ENCODE measurements at places on chromosomes 6 and 20. TPM values are rescaled to one million over a fixed set of nuclear protein-coding genes. Genes with fewer than 3 reads are reported as not detected.

- DNase-seq: no peak
These were observed 98.8 kb downstream of the ASXL1 start for GRCh38 chr20:32456869-32457478.

- DNase-seq: no peak
These were observed 120.9 kb downstream of the UNC5CL start for GRCh38 chr6:40918040-40918651.

- no peak for DNase-seq
These were observed 352.5 kb downstream of the CDH26 start for GRCh38 chr20:60310560-60311349.

- DNase-seq: no peak
These were observed 9.0 kb upstream of the SLC2A12 start for GRCh38 chr6:134061440-134061839.

DNA sequence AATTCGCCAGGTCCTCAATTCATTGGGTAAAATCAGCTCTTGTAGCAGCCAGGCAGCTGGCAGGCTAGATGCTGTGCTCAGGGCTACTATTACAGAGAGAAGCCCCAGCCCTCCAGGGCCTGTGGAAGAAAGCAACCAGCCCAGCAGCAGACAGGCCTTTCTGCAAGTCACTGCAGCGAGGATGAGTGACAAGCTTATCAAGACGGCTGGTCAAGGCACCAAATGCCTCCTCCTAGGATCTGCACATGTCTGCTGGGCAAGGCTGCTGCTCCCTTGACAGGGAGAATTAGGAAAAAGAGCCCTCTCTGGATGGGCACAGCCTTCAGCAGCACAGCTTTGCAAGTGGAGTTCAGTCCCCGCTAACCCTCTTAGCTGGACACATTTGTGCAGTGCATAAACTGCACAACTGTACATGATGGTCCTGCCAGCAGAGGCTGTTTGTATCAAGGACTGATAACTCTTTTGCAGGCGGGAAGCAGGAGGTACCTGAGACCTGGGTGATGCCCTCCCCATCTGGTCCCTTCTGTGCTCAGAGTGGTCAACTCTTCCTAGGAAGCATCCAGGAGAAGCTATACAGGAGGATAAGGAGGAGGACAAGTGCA is 89.9 kb downstream of the CDC5L start:
- no peak for DNase-seq

DNA sequence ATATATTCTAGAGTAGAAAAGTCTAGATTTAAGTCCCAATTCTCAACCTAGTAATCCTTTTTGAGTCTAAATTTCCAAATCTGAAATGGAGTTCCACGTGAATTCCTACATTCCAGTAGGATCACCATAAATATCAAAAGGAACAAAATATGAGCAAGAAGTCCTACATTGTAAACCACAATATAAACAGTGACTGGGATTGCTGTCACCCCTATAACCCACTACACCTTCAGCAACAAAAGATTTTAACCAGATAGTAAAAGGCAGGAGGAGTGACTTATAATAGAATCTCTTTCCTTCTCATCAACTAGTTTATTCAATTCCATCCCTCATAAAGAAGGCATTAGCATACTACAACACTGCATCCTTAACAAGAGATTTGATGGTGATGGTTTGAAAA is 210.6 kb downstream of the KIF16B start:
- DNase-seq: no peak

- DNase-seq: no peak
These were observed 153.6 kb downstream of the COL21A1 start for GRCh38 chr6:56093776-56094175.

- no peak for DNase-seq
These were observed 36.6 kb downstream of the GMPR start for GRCh38 chr6:16274885-16275589.

- DNase-seq: peak; percentile 85
These were observed 162.7 kb upstream of the MARCKS start for GRCh38 chr6:113694278-113695077.

GRCh38 chr6:21595285-21596144 is 2.0 kb downstream of the SOX4 start:
- peak; percentile 48 for DNase-seq

DNA sequence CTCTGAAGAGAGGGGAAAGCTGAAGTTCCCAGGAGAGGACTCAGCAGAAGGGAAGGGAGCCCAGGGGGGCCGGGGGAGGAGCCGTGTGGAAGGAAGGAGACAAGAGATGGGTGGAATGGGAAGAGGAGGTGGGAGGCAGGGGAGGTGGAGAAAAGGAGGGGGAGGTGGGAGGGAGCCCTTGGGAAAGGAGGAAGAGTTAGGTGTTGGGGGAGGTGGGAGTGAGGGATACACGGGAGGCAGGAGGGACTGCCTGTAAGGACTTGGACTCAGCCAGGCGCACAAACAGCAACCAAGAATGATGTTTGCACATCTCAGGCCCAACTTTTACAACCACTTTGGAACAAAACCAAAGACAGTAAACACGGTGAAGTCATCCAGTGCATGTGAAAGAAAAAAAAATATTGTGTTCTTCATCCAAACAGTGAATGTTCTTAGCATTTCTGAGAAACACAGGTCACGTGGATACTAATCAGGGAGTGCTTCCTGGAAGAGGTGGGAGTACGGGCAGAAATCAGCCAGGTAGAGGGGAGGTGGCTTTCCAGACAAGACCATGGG is 17.4 kb upstream of the LSM14B start:
- no peak for DNase-seq

- DNase-seq: no peak
These were observed 7.2 kb downstream of the CST9 start for GRCh38 chr20:23598481-23598880.

- no peak for DNase-seq
These were observed 6.6 kb downstream of the GMPR start for GRCh38 chr6:16244869-16245451.

GRCh38 chr6:121858986-121859385 is 423.5 kb downstream of the GJA1 start:
- DNase-seq: no peak

- no peak for DNase-seq
These were observed 29.0 kb upstream of the MPC1 start for GRCh38 chr6:166411721-166412151.

DNA sequence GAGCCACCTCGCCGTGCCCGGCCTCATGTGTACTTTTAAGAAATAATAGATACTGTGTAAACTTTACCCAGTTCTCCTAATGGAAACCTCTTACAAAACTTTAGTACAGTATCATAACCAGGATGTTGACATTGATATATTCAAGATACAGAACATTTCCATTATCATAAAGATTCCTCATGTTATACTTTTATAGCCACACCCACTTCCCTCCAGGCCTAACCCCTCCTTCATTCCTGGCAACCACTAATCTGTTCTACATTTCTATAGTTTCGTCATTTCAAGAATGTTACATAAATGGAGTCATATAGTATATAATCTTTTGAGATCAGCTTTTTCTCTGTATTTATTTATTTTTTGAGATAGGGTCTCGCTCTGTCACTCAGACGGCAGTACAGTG is 52.6 kb upstream of the SALL4 start:
- no peak for DNase-seq

GRCh38 chr20:61562897-61563504 is 310.9 kb downstream of the CDH4 start:
- DNase-seq: no peak

DNA sequence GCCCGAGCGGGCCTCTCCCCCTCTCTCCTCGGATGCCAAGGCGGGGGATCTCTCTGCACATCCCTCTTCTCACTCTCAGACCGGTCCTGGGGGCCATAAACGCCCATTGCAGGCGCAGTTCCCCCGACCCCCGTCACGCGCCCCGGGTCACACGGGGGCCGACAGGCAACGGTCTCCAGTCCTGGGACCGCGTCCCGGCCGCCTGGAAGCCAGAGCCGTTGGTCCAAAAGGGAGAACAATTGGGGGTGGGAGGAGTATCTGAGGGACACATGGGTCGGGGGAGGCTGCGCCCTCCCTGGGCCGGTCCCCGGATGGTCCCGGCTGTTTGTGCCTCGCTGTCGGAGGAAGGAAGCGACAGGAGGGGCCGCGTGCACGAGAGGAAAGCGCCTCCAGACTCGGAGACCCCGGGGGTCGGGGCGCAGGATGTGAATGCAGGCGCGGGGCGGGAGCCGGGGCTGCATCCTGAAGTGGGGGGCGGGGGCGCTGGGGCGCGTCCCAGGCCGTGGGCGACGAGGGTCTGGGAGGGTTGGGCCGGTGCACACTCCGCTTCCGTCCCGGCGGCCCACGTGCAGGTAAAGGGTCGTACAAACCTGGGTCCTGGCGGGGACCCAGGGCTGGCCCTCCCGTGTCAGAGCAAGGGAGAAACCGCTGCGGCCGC is 903 bp downstream of the SLC4A11 start:
- no peak for DNase-seq

DNA sequence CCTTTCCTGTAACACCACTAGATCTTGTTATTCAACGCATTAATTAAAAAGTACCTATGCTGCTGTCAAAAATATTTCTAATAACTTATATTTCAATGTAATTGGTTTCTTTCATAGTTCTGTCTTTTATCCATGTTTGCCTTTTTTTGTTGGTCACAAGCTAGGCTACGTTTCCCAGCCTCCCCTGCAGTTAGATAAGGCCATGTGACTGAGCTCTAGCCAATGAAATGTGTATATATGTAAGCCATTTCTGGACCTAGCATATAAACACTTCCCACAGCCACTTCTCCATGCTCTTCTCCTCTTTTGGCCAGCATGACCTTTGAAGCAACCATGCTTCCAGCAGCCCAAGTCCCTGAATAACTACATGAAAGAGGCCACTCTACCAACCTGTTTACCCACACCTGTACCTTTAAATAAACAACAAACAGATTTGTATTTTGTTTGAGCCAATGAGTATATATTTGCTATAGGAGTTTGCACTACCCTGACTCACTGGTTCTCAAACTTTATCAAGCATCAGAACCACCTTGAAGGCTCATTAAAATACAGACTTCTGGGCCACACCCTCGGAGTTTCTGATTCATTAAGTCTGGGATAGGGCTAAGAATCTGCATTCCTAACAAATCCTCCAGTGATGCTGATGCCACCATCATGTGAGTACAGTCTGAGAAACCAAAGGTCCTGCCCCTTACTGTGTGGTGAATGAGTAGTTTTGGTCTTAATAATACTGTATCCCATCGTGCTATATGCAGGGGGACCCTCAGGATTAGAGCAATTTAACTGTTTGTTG is 45.6 kb upstream of the BEND6 start:
- DNase-seq: no peak

- DNase-seq: no peak
These were observed 6.6 kb downstream of the BFSP1 start for GRCh38 chr20:17524560-17524959.

DNA sequence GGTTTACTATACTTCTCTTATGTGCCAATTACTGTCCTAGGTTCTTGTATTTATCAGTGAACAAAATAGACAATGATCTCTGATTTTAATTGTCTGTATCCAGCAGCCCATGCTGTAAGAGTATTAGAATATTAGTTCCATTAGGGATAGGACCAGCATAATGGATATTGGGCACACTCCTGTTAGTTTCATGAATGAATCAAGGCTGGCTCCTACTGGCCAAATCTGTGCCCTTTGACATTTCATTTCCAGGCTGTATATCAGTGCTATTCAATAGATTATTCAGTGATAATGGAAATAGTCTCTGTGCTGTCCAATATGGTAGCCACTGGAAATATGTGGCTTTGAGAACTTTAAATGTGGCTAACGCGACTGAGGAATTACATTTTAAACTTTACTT is 1007.9 kb upstream of the FLRT3 start:
- no peak for DNase-seq

DNA sequence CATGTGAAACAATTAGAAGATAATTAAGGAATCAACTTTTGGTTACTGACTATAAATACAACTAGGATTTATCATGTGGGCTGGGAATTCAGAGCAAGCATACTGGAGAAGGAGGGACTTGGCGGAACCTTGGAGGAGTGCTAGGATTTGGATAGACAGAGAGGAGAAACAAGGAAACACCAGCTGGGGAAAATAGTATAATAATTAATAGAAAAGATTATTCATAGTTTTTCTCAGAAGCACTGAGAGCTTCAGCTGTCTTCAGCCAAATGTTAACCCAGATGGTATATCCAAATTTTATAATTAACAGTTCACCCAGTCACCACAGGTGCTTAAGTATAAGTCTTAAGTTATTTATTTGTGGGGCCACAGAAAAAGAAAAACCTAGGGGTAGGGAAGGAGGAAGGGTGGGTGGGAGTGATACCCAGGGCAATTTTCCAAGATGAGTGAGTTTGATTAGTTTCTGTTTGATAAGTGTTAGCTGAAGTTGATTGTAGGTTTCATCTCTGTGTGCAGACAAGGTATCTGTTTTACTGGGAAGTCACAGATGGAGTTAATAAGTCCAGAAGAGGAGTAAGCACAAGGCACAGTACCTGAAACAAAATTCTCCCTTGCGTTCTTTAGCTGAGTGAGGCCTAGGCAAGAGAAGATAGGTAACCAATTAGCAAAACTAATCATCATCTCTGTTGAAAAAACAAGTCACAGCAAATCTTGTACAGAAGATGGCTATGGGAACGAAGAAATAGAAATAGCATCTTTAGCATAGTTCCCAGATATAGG is 175.5 kb downstream of the TFAP2B start:
- DNase-seq: no peak

DNA sequence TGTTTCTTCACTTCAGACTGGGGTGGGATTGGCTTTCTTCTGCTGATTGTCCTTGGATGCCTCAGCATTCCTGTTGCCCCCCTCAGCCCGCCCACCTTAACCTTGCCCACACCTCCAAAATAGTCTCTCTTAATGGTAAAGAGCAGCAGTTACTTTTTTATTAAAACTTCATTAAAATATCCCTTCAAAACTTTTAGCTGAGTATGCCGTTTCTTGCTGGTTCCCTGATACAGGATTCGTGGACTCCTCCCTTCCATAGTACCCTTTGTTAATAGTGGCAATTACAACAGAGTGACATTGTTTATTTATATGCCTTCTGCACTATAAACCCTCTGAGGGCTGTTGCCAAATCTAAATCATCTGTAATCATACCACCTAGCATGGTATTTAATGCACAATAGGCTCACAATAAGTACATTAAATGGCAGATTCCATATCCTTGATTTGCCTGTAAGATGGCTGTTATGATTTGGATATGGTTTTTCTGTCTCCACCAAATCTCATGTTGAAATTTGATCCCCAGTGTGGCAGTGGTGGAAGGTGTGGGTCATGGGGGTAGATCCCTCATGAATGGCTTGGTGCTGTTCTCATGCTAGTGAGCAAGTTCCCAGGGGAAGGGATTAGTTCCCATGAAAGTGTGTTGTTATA is 3.5 kb upstream of the MOCS1 start:
- no peak for DNase-seq

Gene OVOL2
- not detected for total RNA-seq

Gene LATS1
- 20.9 TPM for total RNA-seq

Gene VSX1
- total RNA-seq: not detected

Gene MAS1
- total RNA-seq: not detected

Gene EPPIN
- total RNA-seq: not detected

Gene GPX5
- total RNA-seq: not detected

Gene SUMO4
- total RNA-seq: 0.25 TPM

Gene HUS1B
- total RNA-seq: not detected

Gene ALDH8A1
- total RNA-seq: not detected

Gene IDH3B
- 211 TPM for total RNA-seq

Gene TRAPPC3L
- 0.06 TPM for total RNA-seq

Gene TUBB1
- 0.05 TPM for total RNA-seq

Gene MYLK4
- 0.26 TPM for total RNA-seq

Gene TRIM40
- total RNA-seq: not detected

Gene ITPR3
- 11.4 TPM for total RNA-seq

Gene RIPPLY2
- not detected for total RNA-seq
